ENCODE measurements at places on chromosomes 2 and 18. TPM values are rescaled to one million over a fixed set of nuclear protein-coding genes. Genes with fewer than 3 reads are reported as not detected.

DNA sequence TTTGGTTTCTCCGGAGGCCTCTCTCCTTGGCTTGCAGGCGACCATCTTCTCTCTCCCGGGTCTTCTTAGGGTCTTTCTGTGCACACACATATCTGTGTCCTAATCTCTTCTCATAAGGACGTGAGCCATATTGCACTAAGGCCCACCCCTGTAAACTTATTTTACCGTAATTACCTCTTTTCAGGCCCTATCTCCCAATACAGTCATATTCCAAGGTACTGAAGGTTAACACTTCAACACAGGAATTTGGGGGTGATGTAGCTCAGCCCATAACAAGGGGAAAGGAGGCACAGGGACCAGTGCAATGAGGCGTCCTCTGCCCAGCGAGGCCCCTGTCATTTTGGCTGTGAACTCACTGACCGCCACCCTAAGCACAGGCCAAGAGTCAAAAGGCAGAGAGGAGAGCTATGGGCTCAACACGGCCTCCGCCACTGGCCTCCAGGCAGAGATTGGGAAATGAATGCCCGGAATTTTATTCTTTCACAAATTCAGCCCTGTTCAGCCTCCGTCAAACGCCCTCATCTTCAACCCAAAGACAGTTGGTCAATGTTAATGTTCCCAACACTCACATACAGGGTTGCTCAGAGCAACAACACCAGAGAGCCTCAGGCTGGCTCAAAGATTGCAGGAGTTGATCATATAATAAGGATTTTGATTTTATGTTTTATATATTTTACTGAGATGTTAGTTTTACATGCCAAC is 15.9 kb upstream of the NMUR1 start:
- no peak for DNase-seq

UPP2 gene
- total RNA-seq, result not detected

VAMP8 gene
- total RNA-seq, result not detected

- DNase-seq, result no peak
Measured at GRCh38 chr18:42872838-42873237, 242.6 kb downstream of the RIT2 start.

INHBB gene
- total RNA-seq, result 0.47 TPM

- no peak for DNase-seq
Measured at GRCh38 chr2:21519821-21520220, 396.1 kb downstream of the TDRD15 start.

GRCh38 chr2:108013305-108013704 is 27.0 kb downstream of the SLC5A7 start:
- no peak for DNase-seq

MITD1 gene
- 15.7 TPM for total RNA-seq

CDH2 gene
- total RNA-seq, result 194 TPM

IL1A gene
- total RNA-seq, result not detected

DNA sequence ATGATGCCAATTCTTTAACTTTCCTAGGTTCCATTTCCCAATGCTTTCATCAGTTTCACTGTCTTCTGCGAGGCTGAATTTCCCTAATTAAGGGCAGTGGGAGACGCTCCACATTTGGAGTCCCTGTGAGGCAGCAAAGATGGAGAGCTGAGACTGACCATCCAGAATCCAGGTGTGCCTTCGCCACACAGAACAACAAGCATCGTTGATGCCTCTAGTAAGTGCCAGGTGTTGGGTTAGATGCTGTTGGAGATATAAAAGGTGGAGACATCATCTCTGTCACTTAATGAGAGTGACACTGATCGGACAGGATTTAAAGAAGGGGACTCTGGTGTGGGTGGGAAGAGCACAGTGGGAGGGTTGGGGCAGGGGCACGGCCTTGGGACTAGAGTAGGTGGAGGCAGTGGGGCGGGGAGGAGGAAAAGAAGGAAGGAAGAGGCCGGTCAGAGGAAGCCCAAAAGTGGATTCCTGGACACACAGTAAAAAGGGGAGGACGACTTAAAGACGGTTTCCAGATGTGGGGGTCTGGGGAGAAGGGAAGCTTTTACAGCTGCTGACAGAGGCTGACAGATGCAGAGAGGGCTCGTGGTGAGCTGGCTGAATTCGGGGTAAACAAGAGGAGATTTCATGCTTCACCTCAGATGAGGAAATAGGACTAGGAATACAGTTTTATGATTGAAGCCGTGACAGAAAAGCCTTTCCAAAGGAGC is 113.0 kb downstream of the BCL2 start:
- no peak for DNase-seq

DNA sequence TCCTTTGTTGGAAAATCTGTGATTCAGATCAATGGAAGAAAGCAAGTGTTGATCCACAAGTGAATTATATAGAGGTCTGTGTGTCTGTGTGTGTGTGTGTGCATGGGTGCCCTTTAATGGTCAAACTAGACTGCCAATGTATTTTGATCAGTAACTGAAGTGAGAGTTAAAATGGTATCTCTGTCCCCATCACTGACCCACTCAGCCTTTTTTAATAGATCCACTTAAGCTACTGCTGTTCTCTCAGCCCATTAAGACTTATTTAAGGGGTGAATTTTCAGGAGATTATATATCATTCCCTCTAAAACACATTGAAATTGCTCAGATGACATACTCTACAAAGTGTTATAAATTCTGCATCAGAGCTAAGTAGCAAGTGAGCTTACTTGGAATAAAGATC is 193.7 kb upstream of the SIX3 start:
- DNase-seq, result no peak

GRCh38 chr2:17590342-17590911 is 49.9 kb downstream of the VSNL1 start:
- no peak for DNase-seq

IL1F10 gene
- not detected for total RNA-seq

REG3A gene
- not detected for total RNA-seq

DNA sequence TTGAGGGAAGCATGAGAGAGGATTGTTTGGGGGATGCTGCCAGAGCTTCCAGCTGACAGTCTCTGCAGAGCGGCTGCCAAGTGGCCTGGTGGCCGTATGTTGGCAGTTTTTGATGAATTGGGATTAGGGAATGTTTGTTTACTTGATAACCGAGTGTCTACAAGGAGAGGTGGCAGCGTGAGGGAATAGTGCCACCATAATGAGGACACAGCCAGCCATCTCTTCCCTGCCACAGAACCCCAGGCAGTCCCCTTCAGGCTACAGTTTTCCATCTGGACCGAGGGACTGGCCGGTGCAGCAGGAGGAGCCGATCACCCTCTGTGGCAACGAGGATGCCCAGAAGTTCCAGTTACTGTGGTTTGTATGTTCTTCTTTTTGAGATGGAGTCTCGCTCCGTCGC is 55.2 kb downstream of the TRAPPC12 start:
- no peak for DNase-seq

- DNase-seq, result no peak
Measured at GRCh38 chr2:240520130-240520973, 37.4 kb downstream of the ANKMY1 start.

DNA sequence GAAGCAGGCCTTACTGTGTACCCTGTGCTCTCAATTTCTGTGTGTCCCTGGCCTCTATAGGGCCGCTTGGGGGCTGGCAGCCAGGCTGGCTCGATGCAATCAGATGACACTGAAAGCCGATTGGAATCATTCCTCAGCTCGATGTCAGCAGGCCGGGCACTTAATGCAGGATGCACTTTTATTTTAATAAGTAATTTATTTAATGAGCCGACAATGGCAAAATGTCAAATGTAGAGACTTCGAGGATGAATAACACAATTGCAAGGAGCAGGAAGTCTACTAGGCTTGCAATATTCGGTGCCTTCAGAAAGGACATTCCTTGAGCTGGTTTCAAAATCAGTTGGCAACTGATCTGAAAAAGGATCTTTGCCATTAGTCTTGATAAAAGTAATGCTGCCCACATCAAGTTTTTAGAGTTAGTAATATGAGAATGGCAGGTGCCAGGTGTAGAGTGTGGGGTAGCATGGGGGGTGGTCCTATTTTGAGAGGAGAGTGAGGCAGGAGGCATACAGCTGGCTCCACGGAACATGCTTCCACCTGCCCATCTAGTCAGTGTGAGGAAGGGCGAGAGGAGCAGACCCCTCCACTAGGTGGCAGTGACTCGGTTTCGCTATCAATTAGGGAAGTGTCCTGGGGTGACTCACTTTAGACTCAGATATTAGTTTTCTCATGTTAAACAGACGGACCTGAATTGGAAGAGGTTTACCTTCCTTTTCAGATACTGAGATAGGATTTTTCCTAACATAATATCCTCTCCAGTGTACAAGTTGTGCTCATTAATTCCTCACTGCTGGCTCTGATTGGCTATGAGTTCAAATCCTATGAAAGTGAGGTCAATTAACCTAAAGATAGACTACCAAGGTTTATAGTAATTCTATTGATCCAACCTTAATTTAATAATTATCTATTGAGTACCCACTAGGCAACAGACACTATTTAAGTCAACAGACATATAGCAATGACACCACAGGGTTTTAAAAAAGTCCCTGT is 80.9 kb downstream of the NABP1 start:
- peak; percentile 37 for DNase-seq

- DNase-seq, result peak; percentile 45
Measured at GRCh38 chr2:62287899-62288880, 92.3 kb downstream of the B3GNT2 start.

DNA sequence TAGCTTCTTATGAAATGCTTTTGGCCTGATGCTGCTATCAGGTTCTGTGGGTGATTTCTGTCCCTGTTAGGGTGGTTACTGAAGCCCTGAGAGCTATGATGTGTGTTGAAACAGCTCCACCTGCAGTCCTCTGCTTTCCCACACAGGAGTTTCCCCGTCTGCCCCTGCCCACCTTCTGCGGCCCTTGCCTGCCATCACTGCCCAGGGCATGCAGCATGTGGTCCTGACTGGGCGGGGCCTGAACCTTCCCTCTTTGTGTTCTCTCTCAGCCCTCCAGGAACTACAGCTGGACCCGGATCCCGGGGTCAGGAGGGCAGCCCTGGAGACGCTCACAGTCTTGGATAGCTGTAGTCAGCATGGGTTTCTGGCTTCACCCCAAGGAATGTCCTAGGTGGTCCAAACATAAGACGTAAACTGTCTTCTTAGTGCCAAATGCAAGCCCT is 21.4 kb downstream of the HJURP start:
- peak; percentile 11 for DNase-seq

DNA sequence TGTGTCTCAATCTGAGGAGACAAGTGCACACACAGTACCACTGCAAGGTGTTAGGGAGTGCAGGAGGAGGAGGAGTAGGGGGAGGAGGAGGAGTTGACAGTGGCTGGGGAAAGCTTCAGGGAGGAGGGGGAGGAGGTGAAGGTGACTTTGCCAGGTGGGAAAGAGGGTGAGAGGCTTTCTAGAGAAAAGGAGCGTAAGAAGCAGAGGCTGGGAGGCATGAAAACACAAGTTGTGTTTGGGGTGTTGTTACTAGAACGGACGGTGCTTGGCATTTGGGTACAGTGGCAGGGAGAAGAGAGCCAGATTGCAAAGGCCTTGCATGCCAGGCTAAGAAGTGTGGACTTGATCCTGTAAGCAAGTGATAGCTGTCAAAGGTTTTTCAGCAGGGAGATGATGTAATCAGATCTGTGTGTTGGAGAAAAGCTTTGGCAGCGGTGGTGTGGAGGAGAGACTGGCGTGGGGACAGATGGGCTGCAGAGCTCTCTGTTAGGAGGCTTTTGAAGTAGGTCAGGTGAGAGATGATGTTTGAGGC is 16.2 kb downstream of the TANC1 start:
- no peak for DNase-seq

GRCh38 chr2:930935-931334 is 19.7 kb upstream of the SNTG2 start:
- no peak for DNase-seq

CCDC121 gene
- 0.97 TPM for total RNA-seq

CGREF1 gene
- 0.12 TPM for total RNA-seq

DNA sequence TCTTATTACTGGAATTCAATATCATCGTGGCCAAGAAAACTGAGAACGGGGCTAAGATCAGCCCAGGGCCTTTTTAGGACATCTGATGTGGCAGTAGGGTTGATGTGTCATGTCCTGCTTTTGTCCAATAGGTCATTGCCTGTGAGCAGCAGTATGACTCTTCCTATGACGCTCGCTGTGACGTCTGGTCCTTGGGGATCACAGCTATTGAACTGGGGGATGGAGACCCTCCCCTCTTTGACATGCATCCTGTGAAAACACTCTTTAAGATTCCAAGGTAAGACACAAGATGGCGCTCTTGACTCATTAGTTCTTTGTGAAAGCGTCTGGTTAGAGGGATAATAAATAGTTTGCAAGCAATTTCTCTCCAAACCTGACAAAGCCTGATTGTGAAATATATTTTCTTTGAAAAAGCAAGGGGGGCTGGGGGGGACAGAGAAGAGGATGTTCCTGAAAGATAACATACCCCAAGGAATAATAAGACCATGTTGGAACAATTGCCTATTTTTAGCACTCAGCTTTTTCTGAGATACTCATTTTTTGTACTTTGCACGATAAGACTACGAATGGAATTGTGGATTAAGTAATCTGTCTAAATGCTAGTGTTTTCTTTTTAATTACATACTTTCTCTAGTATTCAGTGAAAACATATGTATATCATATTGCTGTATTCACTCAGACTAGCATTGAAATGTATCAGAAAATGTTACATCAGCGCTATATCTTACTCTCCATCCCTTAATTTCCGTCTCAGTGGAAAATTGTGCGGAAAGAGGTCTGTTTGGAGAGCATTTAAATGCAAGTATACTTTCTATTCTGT is 58.1 kb downstream of the MYO3B start:
- DNase-seq, result peak; percentile 43

DNA sequence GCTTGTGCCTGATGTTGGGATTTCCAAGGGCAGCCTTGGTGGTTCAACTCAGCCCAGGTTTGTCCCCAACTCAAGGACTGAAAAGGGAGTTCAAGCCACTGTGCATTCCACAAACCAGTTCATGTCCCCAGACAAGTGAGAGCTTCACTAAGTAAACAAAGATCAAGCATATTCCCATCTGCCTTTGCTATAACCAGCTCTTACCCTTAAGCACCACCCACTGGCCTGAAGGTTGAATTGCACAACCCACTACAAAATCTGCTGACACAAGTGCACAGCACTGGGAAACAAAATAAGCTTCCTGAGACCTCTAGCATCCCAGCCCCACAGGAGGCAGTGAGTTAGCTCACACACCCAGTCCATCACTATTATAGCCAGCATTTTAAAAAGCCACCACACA is 516.7 kb downstream of the NR4A2 start:
- no peak for DNase-seq

ARHGAP25 gene
- not detected for total RNA-seq

IHH gene
- not detected for total RNA-seq

GRCh38 chr2:206031162-206031784 is 54.7 kb downstream of the INO80D start:
- DNase-seq, result peak; percentile 30

- DNase-seq, result no peak
Measured at GRCh38 chr2:192128655-192129054, 66.1 kb downstream of the TMEFF2 start.

- no peak for DNase-seq
Measured at GRCh38 chr2:35606394-35606793, 749.2 kb upstream of the CRIM1 start.

STON1 gene
- 1.5 TPM for total RNA-seq

DNA sequence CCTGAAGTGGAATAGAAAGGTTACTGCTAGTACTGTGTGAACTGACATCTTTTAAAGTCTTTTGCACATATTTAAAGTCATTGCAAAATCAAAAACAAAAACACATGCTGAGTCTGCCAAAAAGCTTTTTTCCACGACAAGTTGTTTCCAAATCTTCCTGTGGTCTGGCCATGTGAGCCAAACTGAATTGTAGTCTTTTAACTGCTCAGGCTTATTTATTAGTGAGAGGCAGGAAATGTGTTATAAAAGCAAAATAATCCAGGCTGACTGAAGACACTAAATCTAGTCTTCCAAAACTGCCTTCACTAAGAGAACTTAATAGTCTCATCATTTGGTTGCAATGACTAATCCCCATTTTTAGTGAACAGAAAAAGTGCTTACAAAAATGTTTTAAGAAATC is 2.3 kb downstream of the KRCC1 start:
- DNase-seq, result peak; percentile 37

Data from HFFc6 (cell line).